ENCODE measurements at places on chromosomes 12 and 14.

GRCh38 chr14:64663174-64663573 is 41.0 kb upstream of the PLEKHG3 start:
- DNase-seq = no peak

GRCh38 chr12:80033448-80033847 is 65.9 kb upstream of the OTOGL start:
- DNase-seq = no peak

GRCh38 chr12:128823216-128823915 is 392 bp downstream of the SLC15A4 start:
- DNase-seq = no peak

GRCh38 chr14:33842299-33842698 is 108.6 kb downstream of the EGLN3 start:
- no peak for DNase-seq

- no peak for DNase-seq
These were observed 143.5 kb downstream of the TSPAN9 start for GRCh38 chr12:3220382-3221321.

- DNase-seq = no peak
These were observed 92.7 kb downstream of the DYRK2 start for GRCh38 chr12:67741270-67741669.

- no peak for DNase-seq
These were observed 71.1 kb upstream of the PLEKHA5 start for GRCh38 chr12:19058235-19059021.

GRCh38 chr12:4356041-4356327 is 23.5 kb downstream of the FGF23 start:
- DNase-seq = peak; percentile 17

DNA sequence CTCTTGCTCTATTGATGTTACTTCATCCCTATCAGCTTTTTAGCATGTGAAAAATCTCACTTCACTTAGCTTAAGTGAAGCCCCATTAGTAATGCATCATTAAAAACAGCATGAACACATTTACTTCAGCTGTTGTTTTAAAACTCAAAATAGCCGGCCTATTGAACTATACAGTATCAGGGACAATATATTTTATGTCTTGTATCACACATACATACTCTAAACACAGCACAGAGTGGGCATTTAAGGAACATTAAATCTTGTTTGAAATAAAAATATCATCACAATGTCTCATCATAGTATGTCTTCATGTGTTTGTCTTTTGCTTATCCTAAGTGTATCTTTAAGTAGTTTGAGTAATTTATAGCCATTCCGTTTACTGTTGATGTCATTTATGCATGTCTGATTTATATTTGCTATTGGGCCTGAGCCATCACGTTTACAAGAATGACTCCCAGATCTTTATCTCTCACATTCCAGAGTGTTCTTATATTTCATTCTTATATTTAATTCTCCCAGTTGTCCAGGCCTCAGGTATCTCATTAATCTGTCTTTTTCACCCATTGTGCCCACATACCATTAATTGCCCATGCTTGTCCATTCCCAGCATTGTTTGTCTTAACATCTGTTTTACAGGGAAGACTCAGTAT is 57.5 kb downstream of the ARHGAP5 start:
- DNase-seq = no peak

DNA sequence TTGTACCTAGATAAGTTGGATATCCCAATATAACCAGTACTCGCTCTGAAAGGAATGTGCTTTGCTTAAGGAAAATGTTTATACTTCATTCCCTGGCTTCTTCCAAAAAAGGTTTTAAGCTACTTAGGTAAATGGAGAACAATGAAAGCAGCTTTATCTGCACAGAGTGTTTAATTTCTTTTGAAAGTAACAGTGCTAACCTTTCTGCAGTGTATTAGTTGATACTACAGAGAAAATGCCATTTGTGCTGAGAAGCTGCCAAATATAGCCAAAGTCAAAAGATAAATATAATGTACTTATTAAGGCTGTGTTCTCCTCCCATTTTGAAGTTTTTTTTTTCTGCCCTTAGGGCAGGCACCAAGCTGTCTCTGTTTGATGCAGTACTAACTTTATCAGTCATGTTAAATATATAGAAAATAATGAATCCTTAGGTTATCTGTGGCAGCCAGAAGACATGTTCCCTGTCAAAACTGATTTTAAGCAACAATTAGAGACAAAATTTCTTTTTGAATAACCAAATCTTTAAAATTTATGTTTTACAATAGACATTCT is 145.4 kb upstream of the KITLG start:
- no peak for DNase-seq

Measured in SW 1271 (cell line).